ENCODE measurements at places on chromosomes 1 and 21.

DNA sequence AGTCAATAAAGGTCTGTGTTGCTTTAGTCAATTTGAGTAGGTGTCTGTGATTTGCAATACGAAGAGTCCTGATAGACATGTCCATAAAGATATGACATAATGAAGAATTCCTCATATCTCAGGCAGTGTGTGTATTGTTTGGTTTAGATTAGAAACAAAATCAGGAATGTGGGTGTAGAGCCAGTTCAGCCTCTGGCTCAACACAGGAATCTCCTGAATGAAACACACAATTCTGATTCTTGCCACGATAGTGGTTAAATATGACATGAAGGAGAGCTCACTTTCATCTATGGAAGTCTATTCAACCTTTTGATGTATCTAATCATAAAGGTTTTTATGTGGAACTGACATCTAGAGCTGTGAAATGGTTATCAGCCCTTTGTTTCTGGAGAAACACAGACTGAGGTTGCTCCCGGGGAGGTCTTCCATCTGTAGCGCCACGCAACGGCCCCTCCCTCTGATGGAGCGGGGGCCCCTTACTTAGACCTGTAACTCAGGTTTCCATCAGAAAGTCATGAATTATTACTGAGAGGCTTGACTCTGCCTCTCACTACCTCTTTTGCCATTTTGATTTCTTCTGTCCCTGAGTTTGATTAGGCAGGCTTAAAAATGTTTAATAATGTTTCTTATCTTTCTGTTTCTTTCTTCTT is 19.5 kb downstream of the TSPAN2 start:
- DNase-seq: no peak

- DNase-seq: no peak
Measured at GRCh38 chr21:41393876-41394465, 32.1 kb upstream of the MX1 start.

DNA sequence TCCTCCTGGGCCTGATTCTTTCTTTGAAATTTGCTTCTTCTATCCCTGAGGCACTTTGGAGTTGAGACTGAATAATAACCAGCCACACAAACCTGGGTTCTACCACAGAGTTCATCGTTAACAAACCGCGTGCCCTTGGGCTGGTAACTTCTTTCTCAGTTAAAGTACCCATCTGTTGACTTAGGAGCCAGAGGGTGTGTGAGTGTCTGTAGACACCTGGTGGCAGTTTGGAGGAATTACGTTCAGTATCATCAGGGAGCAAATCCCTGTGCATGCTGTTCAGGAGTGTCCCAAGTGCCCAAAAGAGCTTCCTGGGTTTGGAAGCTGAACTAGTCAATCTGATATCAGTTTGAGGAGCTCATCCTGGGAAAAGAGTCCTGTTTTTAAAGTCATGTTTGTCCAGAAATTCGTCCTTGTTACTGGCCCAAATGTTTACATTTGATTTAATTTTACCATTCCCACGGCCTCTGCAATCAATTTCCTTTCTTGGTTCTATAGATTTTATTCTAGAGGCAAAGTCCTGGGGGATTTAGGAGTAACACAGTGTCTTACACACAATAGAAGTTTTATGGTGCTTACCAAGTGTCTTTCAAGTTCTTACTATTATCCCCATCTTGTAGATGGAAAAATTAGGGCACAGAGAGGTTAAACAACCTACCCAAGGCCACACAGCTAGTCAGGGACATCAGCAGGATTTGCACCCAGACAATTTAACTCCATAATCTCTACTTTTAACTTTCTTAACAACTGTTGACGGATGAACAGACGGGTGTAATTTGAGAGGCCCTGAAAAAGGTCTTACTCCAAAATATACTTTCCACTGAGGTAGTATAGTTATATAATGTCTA is 26.7 kb upstream of the RPTN start:
- peak; percentile 55 for DNase-seq

DNA sequence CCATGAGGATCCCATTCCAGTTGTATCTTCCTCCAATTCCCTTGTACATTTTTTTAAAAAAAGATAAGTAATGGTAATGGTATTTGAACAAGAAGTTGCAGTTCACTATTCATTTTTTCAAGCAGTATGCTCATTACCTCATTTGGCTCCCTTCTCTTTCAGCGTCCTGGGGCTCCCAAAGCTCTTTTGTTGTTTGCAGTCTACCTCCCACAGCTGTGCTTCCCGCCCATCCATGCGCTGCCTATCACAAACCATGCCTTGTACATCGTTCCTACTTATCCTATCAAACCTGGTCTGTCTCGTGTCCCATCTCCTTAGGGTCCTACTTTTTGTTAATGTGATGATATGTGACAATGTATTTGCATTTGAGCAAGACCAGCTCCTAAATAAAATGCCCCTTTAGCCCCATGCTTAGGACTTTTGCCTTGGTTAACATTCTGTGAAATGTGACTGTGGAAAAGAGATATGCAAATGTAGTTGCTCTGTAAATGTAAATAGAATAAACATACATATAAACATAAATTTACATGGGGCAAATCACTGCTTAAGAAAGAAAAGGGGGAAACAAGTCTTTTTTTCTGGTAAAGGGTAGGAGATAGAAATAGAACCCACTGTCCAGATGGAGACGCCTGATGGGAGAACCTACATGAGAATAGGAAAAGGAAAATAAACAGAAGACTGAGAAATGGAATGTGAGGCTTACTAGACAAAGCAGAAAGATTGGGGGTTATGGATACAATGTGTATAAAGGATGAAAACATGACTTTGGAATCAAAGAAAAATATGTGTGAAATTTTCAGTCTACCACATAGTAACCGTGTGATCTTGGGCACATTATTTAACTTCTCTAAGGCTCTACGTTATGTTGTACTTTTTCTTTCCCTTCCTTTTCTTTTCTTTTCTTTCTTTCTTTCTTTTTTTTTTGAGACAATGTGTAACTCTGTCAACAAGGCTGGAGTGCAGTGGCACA is 59.8 kb upstream of the PLXNA2 start:
- DNase-seq: peak; percentile 22

- DNase-seq: peak; percentile 63
Measured at GRCh38 chr1:205700865-205701401, 20.6 kb upstream of the SLC45A3 start.

DNA sequence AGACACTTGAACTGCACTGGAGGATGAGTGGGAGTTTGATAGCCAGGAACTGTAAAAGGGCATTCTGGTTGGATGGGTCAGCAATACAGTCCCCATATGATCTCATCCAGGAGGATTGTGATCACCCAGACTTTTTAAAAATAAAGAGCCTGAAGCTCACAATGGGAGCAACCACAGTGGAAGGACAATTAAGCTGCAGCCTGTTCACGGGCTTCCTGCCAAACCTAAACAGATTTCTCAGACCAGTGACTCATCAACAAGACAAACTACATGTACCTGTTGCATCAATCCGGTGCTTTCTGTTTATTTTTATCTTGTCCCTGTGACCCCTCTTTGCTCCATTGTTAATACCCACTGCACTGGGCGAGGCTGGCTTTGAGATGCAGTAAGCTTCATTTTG is 52.3 kb downstream of the PAPPA2 start:
- DNase-seq: no peak

DNA sequence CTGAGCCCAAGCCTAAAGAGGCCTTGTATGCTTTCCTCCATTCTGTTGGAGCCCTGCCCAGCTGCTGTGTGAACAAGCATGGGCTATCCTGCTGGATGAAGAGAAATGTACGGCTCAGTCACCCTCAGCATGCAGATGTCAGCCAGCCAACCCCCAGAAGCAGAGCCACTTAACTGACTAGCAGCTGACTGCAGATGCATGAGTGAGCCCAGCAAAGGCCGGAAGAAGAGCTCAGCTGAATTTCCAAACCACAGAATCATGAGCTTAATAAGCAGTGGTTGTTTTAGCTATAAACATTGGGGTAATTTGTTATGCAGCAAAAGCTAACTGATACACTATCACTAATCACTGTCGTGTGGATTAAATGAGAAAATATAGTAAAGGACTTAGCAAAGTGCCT is 39.0 kb downstream of the FOXO6 start:
- no peak for DNase-seq

DNA sequence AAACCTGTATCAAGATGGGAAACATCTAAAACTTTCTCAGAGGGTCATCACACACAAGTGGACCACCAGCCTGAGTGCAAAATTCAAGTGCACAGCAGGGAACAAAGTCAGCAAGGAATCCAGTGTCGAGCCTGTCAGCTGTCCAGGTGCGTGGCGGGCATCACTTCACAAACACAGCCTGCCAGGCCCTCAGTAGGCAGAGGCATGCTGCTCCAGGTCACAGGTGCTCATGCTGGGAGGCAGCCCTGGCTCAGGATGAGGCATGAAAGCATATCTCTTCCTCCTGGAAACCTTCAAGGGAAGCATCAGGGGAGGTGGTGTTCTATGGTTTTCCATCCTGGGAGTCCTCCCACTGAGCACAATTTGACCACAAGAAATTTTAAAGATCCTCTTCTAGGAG is 6.3 kb downstream of the CD2 start:
- DNase-seq: no peak

DNA sequence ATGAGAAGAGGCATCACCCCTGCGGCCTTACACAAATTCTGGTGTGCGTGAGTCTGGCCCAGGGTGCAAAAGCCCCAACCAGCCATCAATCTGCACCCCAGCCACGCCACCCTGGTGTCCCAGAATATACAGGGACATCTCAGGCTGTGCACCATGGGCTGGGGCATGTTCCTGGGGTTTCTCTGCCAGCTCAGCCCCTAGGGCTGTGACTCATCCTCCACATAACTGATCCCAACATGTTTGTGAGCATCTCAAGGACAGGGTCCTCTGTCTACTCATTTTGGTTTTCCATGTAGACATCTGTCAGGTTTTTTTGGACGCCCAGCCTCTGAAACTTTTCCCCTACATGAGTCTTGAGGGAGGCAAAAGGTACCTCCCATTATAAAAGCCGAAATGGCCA is 511 bp downstream of the ZNF683 start:
- no peak for DNase-seq

DNA sequence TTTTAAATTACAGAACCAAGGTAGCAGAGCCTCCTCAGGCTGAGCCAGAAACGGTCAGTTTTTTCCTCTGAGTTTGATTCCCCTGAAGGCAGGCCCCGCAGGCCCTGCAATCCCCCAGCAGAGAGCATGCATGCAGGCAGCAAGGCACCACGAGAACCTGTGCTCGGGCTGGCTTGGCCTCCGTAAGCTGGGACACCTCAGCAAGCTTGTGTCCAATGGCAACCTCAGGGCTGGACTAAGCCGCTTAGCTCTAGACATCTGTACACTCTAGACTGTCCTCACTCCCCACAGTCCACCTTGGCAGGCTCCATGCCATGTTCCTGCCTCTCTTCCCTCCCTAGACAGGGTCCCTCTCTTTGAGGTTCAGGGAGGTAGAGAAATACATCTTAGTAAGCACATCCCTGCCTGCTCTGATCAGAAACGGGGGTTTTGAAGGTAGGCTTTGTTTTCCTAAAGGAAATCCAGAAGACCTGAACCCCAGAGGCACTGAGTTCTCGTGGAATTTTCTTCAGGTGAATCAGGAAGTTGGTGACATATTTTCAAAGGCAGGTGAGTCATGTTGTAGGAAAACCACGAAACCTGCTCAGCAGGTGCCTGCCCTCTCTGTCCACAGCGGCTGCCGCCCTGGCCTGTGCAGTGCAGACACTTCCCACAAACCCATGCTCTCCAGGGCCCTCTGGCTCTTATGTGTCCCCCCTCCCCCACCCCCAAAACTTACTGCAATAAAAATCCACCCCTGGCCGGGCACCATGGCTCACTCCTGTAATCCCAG is 7.0 kb downstream of the TMEM63A start:
- DNase-seq: no peak

- peak; percentile 65 for DNase-seq
Measured at GRCh38 chr1:6960291-6960811, 175.1 kb downstream of the CAMTA1 start.

DNA sequence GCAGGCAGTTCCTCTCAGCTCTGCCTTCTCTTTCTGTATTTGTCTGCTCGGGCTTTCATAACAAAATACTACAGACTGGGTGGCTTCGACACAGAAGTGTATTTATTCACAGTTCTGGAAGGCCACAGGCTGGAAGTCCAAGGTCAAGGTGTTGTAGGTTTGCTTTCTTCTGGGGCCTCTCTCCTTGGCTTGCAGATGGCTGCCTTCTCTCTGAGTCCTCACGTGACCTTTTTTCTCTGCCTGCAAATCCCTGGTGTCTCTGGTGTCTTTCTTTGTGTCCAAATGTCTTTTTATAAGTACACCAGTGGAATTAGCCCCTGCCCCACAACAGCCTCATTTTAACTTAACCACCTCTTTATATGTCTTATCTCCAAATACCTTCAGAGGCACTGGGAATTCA is 250.0 kb downstream of the TM2D1 start:
- DNase-seq: no peak

DNA sequence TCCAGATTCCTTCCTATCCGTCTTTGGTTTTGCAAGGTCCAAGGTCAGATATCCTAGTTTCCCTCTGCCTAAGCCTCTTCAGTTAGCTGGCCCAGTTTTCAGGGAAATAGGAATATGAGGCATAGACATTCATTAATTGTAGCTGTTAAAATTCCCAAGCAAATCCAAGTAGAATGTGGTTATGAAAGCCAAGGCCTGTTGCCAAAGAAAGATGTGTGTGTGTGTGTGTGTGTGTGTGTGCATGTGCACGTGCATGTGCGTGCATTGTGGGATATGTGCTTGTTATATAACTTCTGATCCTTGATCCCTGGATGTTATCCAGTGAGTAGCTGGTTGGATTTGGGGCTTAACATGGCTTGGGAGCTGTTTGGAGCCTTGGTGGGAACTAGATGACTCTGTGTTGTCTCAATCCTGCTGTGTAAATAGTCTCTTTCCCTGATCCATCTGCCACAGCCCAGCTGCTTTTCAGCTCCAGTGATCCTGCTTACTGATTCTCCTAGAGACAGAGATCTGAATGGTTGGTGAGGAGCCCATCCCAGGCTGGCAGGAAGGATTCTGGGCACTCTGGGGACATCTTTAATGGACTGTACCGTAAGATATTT is 70.6 kb upstream of the GCLM start:
- peak; percentile 75 for DNase-seq

DNA sequence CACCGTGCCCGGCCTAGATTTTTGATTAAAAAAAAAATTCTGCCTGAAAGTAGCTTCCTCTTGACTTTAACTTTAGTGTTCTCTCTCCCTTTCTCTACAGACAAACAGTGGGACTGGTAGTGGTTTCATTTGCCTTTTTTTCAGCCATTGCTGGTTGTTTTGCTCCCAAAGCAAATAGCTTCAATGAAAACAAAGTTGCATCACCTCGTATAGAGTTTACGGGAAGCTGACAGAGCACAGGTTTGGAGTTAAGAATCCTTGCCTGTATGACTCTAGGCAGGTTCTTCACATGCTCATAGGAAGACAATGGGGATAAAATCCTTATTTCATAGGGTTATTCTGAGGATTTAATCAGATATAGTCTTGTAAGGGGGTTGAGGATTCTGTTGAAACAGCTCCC is 21.6 kb downstream of the AADACL4 start:
- DNase-seq: no peak

DNA sequence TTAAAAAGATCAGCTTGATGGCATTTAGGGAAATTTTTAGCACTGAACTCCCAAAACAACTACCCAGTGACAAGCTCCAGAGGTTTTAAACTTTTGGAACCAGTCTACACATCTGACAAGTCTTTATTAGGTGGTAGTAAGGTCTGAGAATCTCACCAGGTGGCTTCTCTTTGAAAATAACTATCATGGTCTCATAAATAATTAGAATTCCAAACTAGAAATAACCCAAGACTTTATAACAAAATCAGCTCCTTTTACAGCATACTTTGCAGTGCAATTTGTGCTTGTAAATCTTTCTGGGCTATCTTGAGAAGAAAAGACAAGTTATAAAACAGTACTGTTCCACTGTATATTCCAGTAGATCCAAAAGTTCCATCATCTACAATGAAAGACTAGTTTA is 108.7 kb downstream of the LTN1 start:
- no peak for DNase-seq
